ENCODE measurements at places on chromosomes 7 and 10.

DNA sequence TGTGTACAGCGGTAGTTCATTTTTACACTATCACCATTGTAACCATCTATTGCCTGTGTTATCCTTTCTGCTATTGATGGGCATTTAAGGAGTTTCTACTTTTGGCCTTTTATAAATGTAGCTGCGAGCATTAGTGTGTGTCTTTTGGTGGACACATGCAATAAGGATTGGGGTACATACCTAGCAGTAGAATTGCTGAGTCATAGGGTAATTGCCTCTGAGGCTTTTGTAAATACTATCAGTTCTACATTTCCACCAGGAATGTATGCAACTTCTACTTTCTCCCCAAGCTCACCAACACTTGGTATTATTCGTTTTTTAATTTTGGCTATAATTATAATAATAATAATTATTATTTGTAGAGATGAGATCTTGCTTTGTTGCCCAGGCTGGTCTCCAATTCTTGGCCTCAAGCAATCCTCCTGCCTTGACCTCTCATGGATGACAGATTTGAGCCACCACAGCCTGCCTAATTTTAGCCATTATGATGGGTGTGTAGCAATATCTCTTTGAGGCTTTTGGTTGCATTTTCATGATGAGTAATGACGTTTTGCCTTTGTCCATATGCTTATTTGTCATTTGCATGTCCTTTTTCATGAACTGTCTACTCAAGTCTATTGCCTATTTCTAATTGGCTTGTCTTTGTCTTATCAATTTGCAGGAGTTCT lies 277.0 kb downstream of the ACTR3B start:
- no peak for DNase-seq

GRCh38 chr7:43869867-43870240 lies 537 bp upstream of the MRPS24 start:
- no peak for DNase-seq

DNA sequence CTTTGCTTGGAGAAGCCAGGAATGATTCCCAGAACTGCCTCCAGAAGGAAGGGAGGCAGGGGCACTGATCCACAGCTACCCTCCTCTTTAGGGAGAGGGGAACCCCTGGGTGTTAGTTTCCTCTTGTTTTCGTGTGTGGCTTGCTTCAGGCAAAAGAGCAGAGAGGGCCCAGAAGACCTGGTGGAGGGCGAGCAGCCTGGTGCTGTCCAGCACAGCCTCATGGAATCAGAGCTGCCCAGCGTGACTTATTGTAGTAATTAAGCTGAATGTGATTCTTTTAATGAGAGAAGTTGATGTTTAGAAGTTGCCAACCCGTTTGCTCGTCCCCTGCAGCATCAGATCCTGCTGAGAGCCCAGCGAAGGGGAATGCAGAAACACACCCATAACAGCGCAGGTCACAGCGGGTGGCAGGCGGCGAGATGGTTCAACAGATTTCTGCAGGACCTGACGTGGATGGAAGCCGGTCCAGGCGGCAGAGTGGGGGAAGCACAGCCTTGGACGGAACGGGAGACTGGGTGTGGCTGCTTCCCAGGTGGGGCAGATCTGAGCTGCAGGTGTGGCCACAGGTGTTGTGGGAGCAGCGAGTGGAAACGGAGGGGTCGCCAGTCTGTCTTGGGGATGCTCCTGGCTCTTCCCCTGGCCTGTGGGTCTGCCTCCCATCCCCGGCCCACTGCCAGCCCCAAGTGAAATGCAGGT lies 53.7 kb upstream of the SHH start:
- DNase-seq, result no peak

GRCh38 chr7:141876371-141876770 lies 35.1 kb upstream of the PRSS37 start:
- DNase-seq, result no peak

DNA sequence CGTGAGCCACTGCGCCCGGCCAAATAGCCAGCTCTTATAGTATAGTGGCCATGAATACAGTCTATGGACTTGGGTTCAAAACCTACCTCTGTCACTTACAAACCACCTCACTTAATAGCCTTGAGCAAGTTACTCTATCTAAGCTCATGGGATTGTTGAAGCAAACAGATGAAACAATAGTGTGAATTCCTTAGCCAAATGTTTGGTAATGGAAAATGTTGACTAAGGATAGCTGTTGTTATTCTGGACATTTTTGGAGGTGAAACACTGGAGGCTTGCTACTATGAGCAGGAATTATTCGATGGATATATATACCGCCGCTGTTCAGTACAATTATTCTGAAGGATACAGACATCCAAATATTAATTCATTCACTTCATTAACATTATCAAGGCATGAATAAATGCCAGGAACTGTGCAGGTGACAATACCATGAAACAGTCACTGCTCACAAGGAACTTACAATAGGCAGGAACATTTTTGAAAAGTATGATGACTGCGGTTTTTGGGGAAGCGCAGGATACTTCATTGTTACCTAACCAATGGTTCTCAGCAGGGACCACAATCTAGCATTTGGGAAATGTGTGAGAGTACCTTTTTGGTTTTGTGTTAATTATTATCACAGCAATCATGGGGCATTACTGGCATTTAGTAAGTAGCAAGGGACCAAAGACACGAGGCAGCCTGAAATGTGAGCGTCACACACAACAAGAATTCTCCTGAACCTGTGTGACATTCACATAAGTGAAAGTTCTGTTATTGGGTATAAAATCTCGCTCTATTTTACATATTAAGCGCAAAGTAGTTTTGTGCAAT lies 55.7 kb downstream of the CUBN start:
- DNase-seq, result no peak

- DNase-seq, result no peak
Measured at GRCh38 chr10:104735757-104736391, 94.8 kb downstream of the SORCS3 start.

- no peak for DNase-seq
Measured at GRCh38 chr10:649798-650440, 39.5 kb downstream of the DIP2C start.

- no peak for DNase-seq
Measured at GRCh38 chr7:151511946-151512345, 7.7 kb downstream of the RHEB start.

DNA sequence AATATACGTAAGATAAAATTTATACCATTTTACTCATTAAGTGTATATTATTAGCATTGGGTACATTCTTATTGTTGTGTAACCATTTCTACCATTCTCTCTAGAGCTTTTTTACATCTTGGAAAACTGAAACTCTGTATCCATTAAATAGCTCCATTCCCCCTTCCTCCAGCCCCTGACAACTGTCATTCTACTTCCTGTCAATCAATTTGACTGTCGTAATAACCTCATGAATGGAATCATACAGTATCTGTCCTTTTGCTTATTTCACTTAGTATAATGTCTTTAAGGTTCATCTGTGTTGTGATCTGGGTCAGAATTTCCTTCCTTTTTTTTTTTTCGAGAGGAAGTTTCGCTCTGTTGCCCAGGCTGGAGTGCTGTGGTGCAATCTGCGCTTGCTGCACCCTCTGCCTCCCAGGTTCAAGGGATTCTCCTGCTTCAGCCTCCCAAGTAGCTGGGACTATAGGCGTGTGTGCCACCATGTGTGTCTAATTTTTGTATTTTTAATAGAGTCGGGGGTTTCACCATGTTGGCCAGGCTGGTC lies 15.6 kb downstream of the ZRANB1 start:
- no peak for DNase-seq
